IMR-90 (cell line): ENCODE measurements at places on chromosomes 7 and 10. TPM values are rescaled to one million over a fixed set of nuclear protein-coding genes. Genes with fewer than 3 reads are reported as not detected.

DNA sequence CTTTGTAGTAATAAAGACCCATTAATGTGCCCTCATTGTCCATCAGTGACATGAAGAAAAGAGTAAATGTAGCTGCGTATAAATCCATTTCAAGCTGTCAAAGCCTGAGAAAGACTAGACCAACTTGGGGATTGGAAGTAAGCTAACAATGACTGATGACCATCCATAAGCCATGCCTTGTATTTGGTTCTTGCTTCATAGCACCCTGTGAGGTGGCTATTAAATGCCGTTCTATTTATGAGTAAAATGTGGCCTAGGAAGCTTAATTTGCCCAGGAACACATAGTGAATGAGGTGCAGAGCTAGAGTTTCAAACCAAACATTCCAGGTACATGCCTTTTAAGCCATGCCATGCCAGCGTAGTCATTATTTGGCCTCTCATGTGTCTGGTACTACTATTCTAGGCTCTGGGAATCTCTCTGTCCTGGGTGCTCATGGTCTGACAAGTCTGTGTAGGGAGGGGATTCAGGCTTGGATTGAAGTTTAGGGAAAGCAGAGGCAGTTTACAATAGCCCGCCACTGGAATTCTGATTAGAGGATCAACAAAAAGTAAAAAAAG lies 92.1 kb downstream of the ZNF277 start:
- no peaks in the 10 kb centered on the region for H3K4me1 ChIP-seq
- H3K36me3 ChIP-seq: 0 out of 2 replicates have a peak, but pooled peaks cover 2% of the 10 kb centered on the region
- no peak overlapping the region for H3K27ac ChIP-seq
- no peaks in the 10 kb centered on the region for H3K27me3 ChIP-seq
- H3K4me3 ChIP-seq: no peak overlapping the region

GRCh38 chr7:78605119-78605518 lies 806.5 kb downstream of the PHTF2 start:
- H3K4me1 ChIP-seq: no peaks in the 10 kb centered on the region; the same call in 1 of the 2 replicates
- H3K4me3 ChIP-seq: no peak overlapping the region
- no peak overlapping the region for H3K27ac ChIP-seq

DNA sequence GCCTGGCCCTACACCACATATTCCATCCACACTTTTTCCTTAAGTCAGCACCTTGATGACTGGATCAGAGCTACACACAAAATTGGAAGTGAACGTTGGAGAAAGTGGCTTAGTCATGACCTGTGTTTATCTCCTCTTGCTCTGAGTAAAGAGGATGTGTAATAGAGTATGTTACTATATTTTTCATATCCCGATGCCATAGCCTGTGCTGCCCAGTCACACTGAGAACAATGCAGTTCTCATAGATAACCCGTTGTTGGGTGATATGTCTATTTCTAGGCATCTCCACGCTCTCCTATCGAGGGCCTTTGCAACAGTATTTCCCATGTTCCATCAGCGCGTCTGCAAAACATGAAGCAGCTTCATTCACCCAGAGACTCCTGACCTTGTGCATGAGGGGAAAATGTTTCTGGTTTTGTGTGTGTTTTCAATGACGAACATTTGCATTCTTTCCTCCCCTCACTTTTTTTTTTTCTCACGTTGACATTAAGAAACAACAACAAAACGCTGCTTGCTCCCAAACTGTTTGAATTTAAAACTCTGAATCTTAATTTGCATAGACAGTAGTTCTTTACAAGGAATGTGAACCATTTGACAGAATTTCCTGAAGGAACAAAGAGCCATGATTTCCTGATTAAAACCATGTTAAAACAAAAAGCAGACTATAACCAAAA lies 43.4 kb downstream of the GRK5 start:
- peak overlapping the region; percentile 87 for H3K27ac ChIP-seq
- peak; percentile 98 for DNase-seq
- H3K36me3 ChIP-seq: peaks cover 8% of the 10 kb centered on the region
- H3K4me1 ChIP-seq: peaks cover 54% of the 10 kb centered on the region
- H3K27me3 ChIP-seq: no peaks in the 10 kb centered on the region

SPDYE6 gene
- not detected in 2 replicates for total RNA-seq

- no peak overlapping the region for H3K27ac ChIP-seq
- no peak overlapping the region for H3K4me3 ChIP-seq
- DNase-seq: no peak
Observed at GRCh38 chr10:103502849-103503660, 9.6 kb downstream of the NEURL1 start.

VAX1 gene
- total RNA-seq: not detected in 2 replicates

- H3K27ac ChIP-seq: no peak overlapping the region
- no peak for DNase-seq
- no peaks in the 10 kb centered on the region for H3K4me1 ChIP-seq
- H3K4me3 ChIP-seq: no peak overlapping the region
- no peaks in the 10 kb centered on the region for H3K27me3 ChIP-seq
- H3K36me3 ChIP-seq: no peaks in the 10 kb centered on the region
Observed at GRCh38 chr10:53570221-53570620, 797.6 kb upstream of the MBL2 start.

DNA sequence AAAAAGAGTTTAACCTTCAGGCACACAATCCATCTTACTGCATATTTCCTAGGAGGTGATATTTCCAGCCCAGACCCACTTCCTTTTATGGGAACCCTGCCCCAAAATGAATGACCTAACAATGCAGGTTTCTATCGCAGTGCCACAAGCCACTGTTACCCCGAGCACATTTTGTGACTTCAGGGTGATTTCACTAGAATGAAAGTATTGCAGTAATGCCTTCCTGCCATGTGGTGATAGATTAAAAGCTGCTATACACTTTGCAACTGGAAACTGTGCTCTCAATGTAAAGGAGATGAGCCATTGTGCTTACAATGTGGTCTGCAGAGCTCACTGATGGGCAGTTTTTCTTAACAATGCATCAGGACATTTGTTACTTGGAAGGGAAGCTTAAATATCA lies 90.5 kb upstream of the RSU1 start:
- H3K36me3 ChIP-seq: no peaks in the 10 kb centered on the region
- H3K4me1 ChIP-seq: peaks cover 6% of the 10 kb centered on the region
- no peak for DNase-seq

- no peaks in the 10 kb centered on the region for H3K36me3 ChIP-seq
- no peak for DNase-seq
- no peak overlapping the region for H3K27ac ChIP-seq
- no peaks in the 10 kb centered on the region for H3K4me1 ChIP-seq
Observed at GRCh38 chr7:26554952-26555351, 263.3 kb downstream of the SNX10 start.

DNA sequence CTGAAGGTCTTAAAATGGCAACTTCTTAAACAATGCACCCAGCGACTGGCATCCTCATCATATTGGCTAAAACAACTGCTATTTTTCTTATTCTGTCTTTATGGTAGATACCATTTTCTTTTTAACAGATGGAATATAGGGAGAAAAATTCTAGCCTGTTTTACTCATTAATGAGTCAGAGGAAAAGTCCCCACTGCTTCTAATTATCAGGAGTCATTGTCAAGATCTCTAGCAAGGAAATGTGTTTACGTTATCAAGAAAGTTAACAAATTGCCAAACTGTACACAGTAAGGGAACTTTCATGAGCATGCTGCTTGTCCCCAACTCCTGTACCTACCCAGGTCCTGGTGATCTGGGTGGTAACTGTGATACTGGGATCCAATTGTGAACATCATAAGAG lies 117.7 kb upstream of the KIAA1217 start:
- no peak for DNase-seq
- H3K36me3 ChIP-seq: no peaks in the 10 kb centered on the region

CCDC172 gene
- not detected in 2 replicates for total RNA-seq

DNA sequence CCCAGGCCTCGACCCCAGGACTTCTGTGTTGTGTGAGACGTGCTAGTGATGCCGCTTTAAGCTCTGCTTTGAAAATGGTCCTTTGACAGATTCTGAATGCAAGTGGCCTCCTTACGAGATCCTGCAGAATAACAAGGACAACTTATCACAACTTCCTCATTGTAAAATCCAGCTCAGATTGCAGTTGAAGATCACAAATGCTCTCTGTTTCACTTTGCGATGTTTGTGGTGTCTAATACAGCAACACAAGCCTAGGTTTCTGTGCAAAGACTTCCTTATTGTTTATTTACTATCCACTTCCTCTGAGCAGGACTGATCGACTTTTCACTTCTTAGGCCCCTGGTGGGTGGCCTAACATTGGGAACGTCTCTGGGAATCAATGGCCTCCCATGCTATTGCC lies 31.7 kb upstream of the INSIG1 start:
- DNase-seq: no peak
- no peaks in the 10 kb centered on the region; the same call in 1 of the 2 replicates for H3K4me1 ChIP-seq
- no peak overlapping the region for H3K4me3 ChIP-seq
- H3K27ac ChIP-seq: no peak overlapping the region
- H3K27me3 ChIP-seq: peaks cover 3% of the 10 kb centered on the region; the same call in 1 of the 2 replicates

SLC37A3 gene
- total RNA-seq: 43.2 and 97.2 TPM in 2 replicates

DOCK4 gene
- total RNA-seq: 12.2 and 14.2 TPM in 2 replicates

- H3K27me3 ChIP-seq: no peaks in the 10 kb centered on the region
- DNase-seq: peak; percentile 59
- no peak overlapping the region for H3K4me3 ChIP-seq
Observed at GRCh38 chr10:87973635-87974034, 110.2 kb downstream of the PTEN start.

GRCh38 chr7:7099584-7100014 lies 82.7 kb upstream of the C1GALT1 start:
- H3K27me3 ChIP-seq: no peaks in the 10 kb centered on the region
- no peaks in the 10 kb centered on the region for H3K36me3 ChIP-seq
- no peak overlapping the region for H3K4me3 ChIP-seq
- DNase-seq: peak; percentile 83

DNA sequence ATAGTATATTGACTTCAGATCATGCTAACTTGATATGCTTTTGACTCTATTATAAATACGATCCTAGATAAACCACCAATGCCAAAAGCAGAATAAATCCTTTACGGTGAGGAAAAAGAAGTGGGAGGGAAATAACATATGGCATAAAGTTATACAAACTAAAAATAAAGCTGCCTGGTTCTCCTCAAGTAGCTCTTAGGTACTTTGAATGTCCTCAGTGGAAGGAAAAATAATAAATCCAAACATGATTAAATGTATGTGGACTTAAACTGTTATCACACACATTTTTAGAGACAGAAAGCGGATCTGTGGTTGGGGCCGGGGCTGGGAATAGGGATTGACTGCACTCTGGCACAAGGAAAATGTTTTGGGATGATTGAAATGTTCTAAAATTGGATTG lies 23.6 kb downstream of the EEPD1 start:
- no peak overlapping the region for H3K27ac ChIP-seq
- H3K4me1 ChIP-seq: peaks cover 3% of the 10 kb centered on the region; the same call in 1 of the 2 replicates
- H3K4me3 ChIP-seq: no peak overlapping the region
- H3K27me3 ChIP-seq: no peaks in the 10 kb centered on the region
- no peaks in the 10 kb centered on the region for H3K36me3 ChIP-seq

PLEKHS1 gene
- total RNA-seq: not detected in 2 replicates

- peaks cover 36% of the 10 kb centered on the region for H3K36me3 ChIP-seq
- peak; percentile 77 for DNase-seq
- no peak overlapping the region for H3K4me3 ChIP-seq
- H3K27me3 ChIP-seq: no peaks in the 10 kb centered on the region
Observed at GRCh38 chr7:155763691-155764437, 48.4 kb downstream of the SHH start.

ELN gene
- 1.9 and 2.2 TPM in 2 replicates for total RNA-seq

DNA sequence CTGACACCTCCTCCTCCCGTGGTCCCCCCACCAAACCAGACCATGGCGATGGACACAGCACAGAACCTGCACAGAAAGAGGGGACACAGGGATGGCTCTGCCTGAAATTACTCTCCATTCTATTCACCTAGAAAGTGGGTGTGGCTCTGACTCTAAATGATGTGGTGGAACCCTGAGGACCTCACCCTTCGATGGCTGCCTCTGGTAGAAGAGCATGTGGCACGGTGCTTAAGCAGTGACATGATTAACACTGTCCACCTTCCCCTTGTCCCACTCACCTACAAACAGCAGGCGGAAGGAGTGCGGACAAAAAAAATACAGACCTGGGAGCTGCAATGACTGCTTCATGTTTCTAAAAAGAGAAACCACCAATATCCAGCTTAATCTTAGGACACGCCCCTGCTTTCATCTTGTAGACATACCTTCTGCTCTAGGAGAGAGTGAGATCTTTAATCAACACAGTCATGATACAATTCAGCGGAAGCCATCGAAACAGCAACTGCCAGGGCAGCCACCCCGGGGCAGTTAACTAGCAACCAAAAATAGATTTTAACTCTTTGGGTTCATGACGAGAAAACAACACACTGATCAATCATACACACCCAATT lies 11.4 kb downstream of the JCAD start:
- no peak overlapping the region for H3K4me3 ChIP-seq
- no peaks in the 10 kb centered on the region for H3K27me3 ChIP-seq
- H3K36me3 ChIP-seq: peaks cover 62% of the 10 kb centered on the region
- DNase-seq: no peak

GRCh38 chr10:110852947-110853346 lies 18.8 kb upstream of the PDCD4 start:
- no peaks in the 10 kb centered on the region for H3K36me3 ChIP-seq
- H3K4me3 ChIP-seq: no peak overlapping the region
- no peak for DNase-seq
- peaks cover 6% of the 10 kb centered on the region; the same call in 1 of the 2 replicates for H3K4me1 ChIP-seq
- H3K27ac ChIP-seq: no peak overlapping the region

DNA sequence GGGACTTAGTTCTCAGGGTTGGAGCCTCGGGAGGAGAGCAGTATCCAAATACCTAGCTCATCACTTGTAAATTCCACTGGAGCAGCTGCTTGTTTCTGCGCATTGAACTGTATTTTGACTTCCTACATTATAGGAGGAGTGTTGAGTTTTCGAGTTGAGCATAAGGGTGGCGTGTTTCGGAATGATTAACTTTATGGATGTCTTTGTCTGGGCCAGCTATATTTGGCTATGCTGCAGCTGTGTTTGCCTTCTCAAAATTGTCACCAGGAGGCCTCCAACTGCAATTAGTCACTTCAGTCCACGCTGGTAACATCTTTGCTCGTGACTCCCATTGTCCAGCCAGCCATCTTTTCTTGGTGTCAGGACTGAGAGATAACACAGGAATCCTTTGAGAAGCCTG lies 9.1 kb downstream of the CELF2 start:
- H3K27ac ChIP-seq: no peak overlapping the region
- no peak for DNase-seq

DNA sequence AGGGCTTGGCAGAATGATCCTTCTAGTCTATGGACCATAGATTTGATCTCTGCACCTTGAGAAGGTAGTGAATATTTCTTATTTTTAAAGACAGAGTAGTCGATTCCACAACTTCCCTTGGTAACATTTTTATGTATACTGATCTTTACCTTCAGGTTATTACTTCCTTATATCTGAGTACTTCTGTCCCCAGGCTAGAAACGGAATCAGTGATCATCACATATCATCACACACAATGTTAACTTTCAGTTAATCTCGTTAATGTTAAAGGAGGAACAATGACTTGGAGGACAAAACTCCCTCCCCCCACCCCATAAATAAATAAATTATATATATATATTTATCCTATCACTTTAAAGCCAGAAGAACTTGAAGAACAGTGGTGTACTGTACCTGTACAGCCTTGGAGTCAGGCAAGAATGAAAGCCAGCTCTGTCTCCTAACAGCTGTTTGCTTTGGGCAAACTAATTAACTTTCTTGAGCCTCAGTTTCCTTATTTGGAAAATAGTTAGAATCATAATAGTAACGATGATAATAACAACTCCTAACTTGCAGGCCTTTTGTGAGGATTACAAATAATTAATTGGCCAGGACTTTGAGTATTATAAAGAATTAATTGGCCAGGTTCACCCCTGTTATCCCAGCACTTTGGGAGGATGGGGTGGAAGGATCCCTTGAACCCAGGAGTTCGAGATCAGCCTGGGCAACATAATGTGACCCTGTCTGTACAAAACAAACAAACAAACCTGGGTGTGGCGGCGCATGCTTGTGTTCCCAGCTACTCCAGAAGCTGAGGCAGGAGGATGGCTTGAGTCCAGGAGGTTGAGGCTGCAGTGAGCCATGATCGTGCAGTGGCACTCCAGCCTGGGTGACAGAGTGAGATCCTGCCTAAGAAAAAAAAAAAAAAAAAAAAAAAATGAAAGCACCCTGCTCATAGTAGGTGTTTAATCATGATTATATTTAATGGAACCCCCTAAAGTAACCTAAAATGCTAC lies 63.5 kb downstream of the SAMD9 start:
- H3K27me3 ChIP-seq: no peaks in the 10 kb centered on the region; the same call in 1 of the 2 replicates
- DNase-seq: no peak
